AG04449 (cell line): ENCODE measurements at places on chromosomes 3 and 15.

DNA sequence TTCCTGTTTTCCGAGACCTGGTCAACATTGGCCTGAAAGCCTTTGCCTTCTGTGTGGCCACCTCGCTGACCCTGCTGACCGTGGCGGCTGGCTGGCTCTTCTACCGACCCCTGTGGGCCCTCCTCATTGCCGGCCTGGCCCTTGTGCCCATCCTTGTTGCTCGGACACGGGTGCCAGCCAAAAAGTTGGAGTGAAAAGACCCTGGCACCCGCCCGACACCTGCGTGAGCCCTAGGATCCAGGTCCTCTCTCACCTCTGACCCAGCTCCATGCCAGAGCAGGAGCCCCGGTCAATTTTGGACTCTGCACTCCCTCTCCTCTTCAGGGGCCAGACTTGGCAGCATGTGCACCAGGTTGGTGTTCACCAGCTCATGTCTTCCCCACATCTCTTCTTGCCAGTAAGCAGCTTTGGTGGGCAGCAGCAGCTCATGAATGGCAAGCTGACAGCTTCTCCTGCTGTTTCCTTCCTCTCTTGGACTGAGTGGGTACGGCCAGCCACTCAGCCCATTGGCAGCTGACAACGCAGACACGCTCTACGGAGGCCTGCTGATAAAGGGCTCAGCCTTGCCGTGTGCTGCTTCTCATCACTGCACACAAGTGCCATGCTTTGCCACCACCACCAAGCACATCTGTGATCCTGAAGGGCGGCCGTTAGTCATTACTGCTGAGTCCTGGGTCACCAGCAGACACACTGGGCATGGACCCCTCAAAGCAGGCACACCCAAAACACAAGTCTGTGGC, 16.9 kb downstream of the TMEM43 start:
- no peak for DNase-seq

GRCh38 chr3:78887029-78887428, 880.8 kb downstream of the ROBO1 start:
- DNase-seq = no peak

- no peak for DNase-seq
These were observed 286.6 kb downstream of the IL5RA start for GRCh38 chr3:2823437-2824211.

DNA sequence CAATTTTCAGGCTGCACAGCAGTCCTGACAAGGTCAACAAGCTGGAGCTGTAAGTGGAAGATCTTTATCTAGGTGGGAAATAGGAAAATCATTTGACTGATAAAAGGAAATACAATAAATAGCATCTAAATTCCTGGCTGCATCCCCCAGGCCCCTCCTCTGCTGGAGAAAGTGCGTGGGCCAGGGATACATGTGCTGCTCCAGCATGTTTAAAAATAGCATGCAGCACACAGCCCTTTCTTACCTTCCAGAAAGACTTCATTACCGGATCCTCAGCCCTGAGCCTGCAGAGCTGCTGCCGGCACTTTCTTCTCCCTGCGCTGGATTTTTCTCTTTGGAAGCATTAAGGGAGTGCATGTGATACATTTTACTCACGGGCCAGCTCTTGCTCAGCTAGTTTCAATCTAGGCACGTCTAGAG, 77.3 kb downstream of the HMG20A start:
- no peak for DNase-seq

DNA sequence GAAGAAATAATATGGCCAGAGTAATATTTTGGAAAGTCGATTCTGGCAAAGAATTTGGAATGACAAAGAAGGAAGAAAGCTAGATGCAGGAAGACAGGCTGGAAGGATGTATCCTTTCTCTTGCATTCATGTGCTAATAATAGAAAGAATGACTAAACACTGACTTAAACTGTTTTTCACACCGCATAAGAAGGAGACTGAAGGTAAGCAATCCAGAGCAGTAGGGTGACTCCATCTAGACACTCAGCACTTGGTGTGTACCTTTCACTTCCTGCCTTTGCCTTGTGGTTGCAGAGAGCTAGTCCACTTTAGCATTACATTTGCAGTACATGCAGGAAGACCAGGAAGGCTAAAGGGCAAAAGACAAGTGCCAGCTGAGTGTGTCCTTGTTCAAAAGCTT, 234.6 kb downstream of the RBMS3 start:
- peak; percentile 12 for DNase-seq
